ENCODE measurements at places on chromosomes 4 and X. TPM values are rescaled to one million over a fixed set of nuclear protein-coding genes. Genes with fewer than 3 reads are reported as not detected.

DNA sequence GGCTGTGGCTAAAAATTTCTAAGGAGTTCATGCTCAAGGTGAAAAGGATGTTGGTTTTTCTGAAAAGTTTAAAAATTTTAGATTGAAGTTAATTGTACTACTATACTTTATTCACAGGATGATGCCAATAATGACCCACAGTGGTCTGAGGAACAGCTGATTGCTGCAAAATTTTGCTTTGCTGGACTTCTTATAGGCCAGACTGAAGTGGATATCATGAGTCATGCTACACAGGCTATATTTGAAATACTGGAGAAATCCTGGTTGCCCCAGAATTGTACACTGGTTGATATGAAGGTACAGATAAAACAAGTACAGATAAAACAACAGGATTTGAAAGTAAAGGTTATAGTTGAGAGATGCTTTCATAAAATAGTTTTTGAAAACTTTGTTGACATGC, 12.2 kb downstream of the PAICS start:
- DNase-seq = no peak

The HSFX4 gene
- not detected for total RNA-seq

DNA sequence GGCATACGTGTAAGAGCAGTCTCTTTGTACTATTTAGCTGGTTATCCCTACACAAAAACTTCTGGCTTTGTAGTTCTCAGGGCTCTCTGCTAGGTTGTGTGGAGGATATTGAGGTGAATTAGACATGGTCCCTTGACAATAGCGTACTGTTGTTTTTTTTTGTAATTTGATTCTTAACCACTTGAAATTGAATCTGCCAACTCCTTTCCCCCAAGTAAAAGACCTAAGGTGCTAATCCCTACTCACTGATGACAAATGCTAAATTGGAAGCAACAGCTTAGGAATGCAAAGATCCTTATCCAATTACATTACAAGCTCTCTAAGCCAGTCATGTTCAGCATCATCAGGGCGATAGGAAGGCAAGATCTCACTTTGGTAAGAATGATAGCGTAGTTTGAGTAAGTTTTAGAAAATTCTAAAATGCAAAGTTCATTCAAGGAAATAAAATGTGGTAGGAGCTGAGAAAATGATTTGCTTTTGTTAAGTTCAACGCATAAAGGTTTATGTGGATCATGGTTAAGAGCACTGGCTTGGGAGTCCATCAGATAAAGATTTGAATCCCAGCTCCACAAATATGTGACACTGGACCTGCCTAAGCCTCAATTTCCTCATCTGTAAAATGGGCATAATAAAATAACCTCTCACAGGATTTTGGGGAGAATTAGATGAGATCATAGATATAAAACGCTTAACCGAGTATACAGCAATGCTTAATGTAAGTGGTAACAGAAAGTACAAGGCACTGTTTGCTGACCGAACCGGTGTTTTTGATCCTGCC, 39.3 kb downstream of the DOCK11 start:
- no peak for DNase-seq

GRCh38 chr4:22986881-22987280, 294.1 kb downstream of the GBA3 start:
- DNase-seq = no peak

- DNase-seq = no peak
Observed at GRCh38 chr4:138298866-138299265, 56.7 kb upstream of the SLC7A11 start.

The F8A3 gene
- total RNA-seq = 12.8 TPM

GRCh38 chr4:78604988-78605387, 53.4 kb downstream of the ANXA3 start:
- DNase-seq = no peak

The TMEM33 gene
- 49.4 TPM for total RNA-seq

- no peak for DNase-seq
Observed at GRCh38 chrX:120653000-120653399, 23.1 kb upstream of the C1GALT1C1 start.

GRCh38 chrX:139971394-139971749, 6.1 kb upstream of the CXorf66 start:
- no peak for DNase-seq

The TLR1 gene
- 1.9 TPM for total RNA-seq

The RNF128 gene
- not detected for total RNA-seq

The PAGE2B gene
- 0.68 TPM for total RNA-seq

DNA sequence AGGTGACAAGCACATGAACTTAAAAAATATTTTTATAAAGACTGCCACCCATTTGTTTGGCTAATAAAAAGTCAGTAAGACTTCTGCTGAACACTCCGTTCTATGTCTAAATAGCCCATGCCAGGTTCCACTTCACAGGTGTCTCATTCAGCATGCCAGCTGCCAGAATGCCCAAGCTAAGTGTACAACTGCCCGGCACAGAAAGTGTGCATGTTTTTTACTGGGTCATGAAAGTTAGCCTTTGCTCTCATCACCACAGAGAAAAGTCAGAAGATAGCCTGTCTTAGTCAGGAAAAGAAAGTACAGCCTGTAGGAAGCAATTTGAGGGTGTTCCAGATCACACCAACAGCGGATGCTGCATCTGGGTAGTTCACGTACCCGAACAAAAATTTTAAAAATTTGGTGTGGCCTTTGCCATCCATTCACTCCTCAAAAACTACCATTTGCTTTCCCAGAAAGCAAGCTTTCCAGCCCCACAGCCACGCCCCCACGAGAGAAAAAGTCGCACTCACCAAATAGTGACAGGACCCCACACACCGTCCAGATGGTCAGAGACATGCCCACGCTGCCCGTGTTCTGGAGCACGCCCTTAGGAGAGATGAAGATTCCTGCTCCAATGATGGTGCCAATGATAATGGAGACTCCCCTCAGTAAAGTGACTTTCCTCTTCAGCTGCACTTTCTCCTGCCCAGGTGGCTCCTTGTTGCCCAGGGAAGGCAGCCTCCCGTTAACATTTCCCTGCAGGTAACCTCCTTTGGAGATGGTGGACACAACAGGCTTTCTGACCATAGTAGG, 671 bp downstream of the SLC7A11 start:
- DNase-seq = peak; percentile 8

The GUCY1A1 gene
- 0.09 TPM for total RNA-seq

GRCh38 chrX:153238361-153238760, 59.3 kb downstream of the MAGEA1 start:
- DNase-seq = no peak

The RASL11B gene
- 0.34 TPM for total RNA-seq

DNA sequence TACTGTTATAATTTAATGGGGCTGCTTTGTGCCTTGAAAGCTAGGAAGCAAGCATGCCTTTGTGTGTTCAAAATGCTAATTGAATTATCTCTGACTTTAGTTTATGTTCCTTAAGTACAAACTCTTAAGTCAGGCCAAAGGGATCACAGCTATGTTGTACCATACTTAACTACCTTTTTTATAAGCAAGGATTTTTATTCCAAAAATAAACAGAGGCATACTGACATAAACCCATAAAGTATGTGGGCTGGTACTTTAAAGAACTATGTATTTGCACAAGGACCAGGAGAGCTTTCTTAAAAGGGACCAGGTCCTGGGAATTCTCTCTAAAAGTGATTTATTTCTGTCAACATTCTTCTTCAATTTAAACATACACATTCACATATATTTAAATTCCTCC, 57.8 kb upstream of the HCCS start:
- no peak for DNase-seq

The RPL34 gene
- total RNA-seq = 1,848 TPM

GRCh38 chrX:153065389-153065788, 6.9 kb upstream of the PNMA6A start:
- DNase-seq = no peak

GRCh38 chrX:10102046-10102704, 54.6 kb upstream of the CLCN4 start:
- no peak for DNase-seq

DNA sequence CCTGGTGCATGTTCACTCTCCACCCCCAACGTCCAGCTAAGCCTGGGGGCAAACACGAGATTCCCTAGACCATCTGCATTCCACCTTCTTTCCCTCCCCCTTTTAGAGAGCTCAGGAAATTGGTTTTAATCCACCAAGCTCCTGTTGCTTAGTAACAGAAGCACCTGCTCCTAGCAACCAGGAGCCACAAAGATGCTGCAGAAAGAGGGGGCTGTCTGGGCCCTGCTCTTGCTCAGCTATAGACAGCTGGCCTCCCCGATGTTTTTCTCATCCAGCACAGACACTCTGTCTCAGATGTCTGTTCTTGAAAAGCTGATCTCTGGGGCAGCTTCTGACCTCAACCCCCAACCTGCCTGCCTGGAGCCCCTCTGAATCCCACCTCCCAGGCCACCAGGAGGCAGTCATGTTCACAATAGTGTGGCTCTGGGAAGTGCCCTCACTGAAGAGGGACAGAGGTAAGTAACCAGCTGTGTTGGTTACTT, 71.5 kb downstream of the SLC16A2 start:
- DNase-seq = peak; percentile 43

DNA sequence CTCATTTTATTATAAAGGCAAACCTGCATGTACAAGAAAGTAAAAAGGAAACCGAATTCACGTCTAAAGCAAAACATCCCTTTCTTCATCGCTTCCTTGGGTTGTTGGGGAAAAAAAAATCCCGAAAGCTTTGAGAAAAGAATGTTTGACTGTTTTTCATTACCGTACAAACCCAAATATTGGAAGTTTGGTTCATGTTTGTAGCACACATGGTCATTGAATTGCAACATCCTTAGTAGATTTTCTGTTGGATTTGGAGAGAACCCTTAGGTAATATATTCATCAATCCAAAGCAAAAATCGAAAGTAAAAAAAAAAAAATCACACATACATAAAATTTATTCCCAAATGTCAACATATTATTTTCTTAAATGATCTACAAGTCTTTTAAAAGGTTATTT, 420.3 kb downstream of the MAPK10 start:
- DNase-seq = no peak

- DNase-seq = no peak
Observed at GRCh38 chr4:74157154-74157553, 764 bp upstream of the MTHFD2L start.

The L1CAM gene
- 2.2 TPM for total RNA-seq

DNA sequence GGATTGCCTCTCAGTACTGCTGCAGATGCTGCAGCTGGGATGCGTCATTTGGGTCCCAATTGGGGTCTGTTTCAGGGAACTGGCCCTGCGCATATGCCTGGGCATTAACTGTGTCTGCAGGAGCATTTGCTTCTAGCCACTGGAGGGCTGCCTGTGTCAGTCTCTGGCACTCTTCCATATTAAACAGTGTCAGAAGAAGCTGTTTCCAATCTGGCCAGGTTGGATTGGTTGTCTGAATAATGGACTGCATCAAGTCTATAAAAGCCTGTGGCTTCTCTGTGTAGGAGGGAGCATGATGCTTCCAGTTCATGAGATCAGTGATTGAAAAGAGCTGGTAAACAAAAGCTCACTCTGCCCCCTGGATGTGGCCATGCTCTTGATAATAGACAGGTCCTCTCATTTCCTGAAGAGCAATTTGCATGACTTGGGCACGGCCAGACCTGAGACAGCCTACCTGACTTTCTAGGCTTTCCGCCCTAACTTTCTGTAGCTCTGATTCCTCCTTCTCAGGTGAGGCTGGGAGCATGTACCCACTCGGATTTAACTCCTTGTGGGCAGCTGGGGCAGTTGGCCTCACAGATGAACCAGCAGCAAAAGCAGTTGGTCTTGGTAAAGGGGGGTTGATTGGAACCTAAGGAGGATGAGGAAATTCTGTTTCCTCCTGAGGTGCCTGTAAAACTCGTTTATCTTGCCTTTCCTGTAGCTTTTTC, 29.2 kb downstream of the SULT1E1 start:
- peak; percentile 21 for DNase-seq

The PDCL2 gene
- total RNA-seq = not detected

DNA sequence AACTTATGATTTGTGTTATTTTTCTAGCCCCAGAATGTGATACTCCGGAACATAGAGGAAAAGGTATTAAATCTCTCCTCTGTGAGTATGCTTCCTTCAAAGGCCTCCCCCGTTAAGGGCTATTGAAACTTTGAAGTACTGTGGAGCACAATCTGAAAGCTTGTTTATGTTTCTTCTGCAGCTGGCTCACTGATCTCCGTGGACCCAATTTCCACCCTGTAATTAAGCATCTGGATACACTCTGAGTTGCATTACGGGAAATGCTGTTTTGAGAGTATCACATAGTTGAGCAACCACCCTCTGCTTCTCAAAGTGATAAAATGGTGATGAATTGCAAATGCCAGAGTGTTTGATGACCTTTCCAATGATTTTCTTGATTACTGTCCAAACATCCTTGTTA, 296.8 kb upstream of the PABPC5 start:
- DNase-seq = no peak

The ETDA gene
- not detected for total RNA-seq

The ADAM29 gene
- total RNA-seq = not detected

GRCh38 chr4:150457802-150458201, 124.1 kb upstream of the MAB21L2 start:
- no peak for DNase-seq

DNA sequence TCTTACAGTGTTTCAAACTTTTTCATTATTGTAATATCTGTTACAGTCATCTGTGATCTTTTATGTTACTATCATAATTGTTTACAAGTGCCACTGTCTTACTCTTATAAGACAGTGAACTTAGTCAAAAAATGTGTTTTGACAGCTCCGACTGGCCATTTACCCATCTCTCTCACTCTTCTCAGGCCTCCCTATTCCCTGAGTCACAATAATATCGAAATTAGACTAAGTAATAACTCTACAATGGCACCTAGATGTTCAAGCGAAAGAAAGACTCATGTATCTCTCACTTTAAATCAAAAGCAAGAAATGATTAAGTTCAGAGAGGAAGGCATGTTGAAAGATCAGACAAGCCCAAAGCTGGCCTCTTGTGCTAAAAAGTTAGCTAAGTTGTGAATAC, 184.2 kb downstream of the CDS1 start:
- DNase-seq = no peak

The HHIP gene
- total RNA-seq = not detected

- DNase-seq = no peak
Observed at GRCh38 chrX:152824841-152825374, 5.6 kb downstream of the CETN2 start.

The MAOB gene
- not detected for total RNA-seq

All from activated CD8-positive, alpha-beta T cell treated with anti-CD3 and anti-CD28 coated beads for 36 hours (primary cell).